ENCODE measurements at places on chromosomes 4 and X.

GRCh38 chr4:72326692-72327632 lies 242.1 kb downstream of the ADAMTS3 start:
- peak; percentile 18 for DNase-seq

GRCh38 chrX:30533835-30534234 lies 43.7 kb downstream of the TASL start:
- DNase-seq = no peak

DNA sequence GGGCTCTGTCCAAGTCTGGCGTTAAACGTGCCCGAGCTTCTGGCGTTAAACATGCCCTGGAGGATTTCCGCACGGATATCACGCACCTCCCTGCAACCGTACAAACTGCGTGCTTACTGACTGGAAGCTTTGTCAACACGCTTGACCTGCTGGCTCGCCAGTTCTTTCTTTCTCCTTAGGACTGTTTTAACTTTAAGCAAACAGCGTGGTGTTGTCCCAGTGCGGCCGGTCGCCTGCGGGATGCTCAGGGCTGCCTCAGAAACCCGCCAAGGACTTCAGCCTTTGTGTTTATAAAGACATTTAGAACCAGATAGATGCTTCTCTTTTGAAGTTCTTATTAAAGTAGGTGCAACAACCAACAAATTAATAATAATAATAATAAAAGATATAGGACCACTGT lies 946.0 kb downstream of the RAB28 start:
- DNase-seq = no peak

DNA sequence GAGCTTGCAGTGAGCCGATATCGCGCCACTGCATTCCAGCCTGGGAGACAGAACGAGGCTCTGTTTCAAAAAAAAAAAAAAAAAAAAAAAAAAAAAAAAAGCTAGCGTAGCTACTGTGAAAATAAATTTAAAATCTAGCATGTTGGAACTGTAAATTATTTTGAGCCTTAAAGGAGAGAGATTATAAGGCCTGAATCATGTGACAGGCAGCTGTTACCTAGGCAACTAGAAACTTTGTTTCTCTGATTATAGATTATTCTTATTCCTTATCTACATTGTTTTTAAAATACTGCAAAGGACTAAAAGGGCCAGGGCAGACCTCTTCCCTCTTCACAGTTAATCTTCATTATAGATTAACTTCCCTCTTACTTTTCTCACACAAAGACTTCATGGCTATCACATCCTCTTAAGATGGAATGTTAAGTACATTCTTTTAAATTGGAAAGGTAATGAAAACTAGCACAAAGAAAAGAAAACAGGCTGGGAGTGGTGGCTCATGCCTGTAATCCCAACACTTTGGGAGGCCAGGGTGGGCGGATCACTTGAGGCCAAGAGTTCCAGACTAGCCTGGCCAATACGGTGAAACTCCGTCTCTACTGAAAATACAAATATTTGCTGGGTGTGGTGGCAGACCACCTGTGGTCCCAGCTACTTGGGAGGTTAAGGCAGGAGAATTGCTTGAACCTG lies 21.1 kb upstream of the PDS5A start:
- DNase-seq = no peak

DNA sequence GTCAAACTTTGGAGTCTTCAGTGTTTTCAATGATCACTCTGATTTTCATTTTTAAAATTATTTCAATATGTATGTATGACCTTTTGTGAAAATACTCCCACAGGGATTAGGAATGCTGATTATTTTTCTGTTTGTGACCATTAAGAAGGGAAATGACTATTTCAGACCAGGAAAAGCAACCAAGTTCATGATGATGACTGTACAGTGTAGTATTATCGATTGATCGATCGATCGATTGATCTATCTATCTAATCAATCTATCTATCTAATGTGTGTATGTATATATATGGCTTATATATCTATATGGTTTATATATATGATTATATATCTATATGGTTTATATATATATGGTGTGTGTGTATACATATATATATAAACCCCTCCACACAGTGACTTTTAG lies 131.5 kb upstream of the VEGFC start:
- DNase-seq = no peak

GRCh38 chrX:101163166-101163565 lies 56.4 kb upstream of the DRP2 start:
- DNase-seq = no peak

GRCh38 chr4:22500831-22501714 lies 14.8 kb downstream of the ADGRA3 start:
- peak; percentile 66 for DNase-seq

DNA sequence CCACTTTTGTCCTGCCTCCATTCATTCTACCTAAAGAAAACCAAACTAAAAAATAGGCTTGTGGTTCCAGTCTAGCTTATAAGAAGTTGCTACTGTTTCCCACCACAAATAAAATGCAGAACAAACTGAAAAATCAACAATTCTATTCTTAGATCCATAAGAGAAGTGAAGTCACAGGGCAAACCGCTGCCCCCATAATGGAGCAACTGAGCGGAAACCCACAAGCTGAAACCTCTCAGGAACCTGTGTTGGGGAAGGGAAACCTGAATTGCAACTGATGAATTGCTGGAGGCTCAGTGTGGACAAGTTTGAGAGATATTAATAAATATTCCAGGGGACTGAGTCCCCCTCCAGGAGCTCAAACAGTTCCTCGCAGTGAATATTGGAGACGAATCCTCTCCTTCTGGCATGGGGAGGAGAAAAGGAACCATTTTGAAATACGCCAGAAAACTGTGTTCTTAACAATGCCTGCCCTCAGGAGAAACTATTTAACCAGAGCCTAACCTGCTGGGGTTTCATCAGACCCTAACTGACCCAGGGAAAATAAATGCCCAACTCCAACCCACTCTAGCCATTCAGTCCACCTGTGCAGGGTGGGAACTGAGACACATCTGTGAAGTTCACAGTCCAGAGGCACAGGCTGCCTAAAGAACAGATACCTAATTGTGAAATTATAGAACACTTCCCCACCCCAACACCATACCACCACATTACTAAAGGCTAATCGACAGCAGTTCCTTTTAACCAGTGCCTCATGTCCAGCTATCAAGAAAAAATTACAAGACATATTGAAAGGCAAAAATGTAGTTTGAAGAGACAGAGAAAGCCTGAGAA lies 22.8 kb upstream of the SH3RF1 start:
- DNase-seq = no peak

DNA sequence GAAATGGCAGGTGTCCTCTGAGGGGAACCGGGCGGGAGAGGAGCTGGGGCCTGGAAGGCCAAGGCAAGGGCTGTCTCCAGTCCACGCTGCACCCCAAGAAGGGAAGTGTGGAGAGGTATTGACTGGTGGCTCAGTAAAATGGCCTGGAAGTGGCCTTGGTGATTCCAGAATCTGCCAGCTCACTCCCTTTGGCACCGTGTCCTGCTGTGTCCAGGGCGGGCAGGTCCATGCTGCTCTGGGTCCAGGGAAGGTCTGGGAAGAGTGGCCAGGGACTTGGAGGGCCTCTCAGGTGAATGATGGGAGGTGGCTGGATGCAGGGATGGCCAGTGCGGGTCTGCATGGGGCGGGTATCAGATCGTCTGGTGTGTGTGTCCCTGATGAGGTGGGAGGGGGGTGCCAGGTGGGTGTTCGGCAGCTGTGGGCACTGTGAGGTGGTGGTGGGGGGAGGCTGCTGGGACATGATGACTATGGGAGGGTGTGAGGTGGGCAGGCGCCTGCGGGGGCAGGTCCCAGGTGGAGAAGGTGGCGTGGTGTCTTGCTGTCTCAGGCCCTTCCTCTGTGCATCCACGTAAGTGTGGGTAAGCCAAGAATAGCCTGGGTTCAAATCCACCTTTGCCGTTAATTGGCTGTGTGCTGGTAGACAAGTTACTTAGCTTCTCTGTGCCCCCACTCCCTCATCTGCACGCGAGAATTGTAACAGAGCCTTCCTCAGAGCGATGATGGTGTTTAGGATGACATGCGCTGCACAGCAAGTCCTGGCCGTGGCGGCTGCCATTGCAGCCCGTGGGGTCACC lies 17.7 kb downstream of the RGS12 start:
- no peak for DNase-seq

DNA sequence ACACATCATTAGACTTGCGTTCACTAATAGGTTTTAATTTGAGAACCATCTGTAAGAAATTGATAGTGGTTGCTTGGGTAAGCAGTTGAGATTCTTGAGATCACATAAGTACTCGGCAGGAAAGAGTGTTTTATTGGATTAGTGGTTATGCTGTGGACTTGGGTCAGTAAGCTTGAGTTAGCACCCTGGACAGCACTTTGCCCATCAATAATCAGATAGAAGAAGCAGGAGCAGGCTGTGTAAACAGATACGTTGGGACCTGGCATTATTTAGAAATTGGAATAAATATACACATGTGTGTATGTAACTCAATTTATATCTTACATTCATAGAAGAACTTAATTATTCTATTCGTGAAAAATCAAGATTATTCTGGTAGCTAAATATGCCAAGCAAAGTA lies 357.5 kb upstream of the SMIM31 start:
- peak; percentile 5 for DNase-seq

- no peak for DNase-seq
These were observed 231.0 kb downstream of the SPOCK3 start for GRCh38 chr4:167003326-167003725.

DNA sequence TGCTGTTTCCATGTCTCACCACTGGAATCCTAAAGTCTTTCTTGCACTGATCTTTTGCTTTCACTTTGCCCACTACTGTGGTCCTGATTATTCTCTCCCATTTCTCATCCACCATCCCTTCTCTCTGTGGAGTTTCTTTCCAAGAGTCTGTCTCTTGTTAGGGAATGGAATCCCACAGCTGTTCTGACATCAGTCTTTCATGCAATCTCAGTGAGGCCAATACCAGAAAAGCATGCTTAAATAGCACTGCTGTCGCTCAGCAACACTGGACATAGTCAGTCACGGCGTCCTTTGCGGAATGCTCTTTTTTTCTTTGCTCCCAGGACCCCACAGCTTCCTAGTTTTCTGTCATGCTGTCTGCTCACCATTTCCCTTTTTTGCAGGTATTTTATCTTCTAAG lies 20.1 kb downstream of the SLITRK4 start:
- DNase-seq = no peak

- DNase-seq = no peak
These were observed 453.1 kb downstream of the TRAM1L1 start for GRCh38 chr4:116632269-116632668.

DNA sequence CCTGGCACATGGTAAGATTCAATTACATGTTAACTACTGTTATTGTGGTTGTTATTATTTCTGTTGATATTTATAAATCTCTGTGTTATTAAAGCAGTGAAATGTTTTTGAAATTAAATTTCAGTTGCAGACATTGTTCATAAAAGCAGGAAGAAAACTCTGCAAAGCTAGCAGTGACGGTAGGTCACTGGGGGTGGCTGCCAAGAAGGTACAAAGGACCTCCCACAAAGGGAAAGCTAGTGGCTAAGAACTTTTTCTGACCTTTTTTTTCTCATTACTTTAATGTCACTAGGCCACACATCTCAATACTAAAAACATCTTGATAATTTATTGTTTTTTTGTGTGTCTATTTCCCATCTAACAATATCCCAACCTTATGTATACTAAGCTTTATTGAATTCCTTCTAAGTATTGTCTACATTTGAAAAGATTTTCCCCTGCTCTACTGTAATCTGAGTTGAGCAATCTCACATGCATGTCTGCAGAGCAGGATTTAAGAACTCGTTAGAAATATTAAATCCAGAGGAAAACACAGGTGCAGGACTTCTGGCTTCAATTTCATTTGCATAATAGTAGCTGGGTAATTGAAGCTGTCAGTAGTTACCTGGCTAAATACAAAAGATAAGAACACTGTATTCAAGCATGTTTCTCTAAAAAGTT lies 197.3 kb downstream of the CFAP299 start:
- no peak for DNase-seq

- peak; percentile 25 for DNase-seq
These were observed 256.8 kb upstream of the VCX start for GRCh38 chrX:7586126-7586525.

GRCh38 chr4:97235521-97235920 lies 907.8 kb downstream of the STPG2 start:
- DNase-seq = no peak

GRCh38 chr4:157075811-157076577 lies at the start of gene GLRB:
Gene GLRB (plus strand): TSS chr4:157076150. CDS start chr4:157078025, 1,875 bp downstream.
- DNase-seq = no peak

DNA sequence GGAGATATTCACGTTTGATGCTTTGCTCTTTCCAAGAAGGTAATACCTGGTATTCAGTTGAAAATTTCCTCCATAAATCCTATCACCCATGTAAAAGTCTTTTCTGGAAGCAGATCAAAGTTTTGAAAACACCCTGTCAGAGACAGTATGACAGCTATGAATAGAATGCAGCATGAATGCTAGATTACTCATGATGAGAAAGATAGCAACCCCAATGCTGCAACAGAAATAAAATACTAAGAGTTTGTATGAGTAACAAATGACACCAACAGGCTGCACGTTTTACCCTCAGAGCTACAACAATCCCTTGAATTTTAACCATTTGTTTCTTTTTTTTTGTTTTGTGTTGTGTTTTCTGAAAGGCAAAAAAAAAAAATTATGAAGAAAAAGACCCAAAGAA lies 108.6 kb downstream of the ARHGAP6 start:
- peak; percentile 79 for DNase-seq

- DNase-seq = no peak
These were observed 2.9 kb upstream of the GRPR start for GRCh38 chrX:16120431-16120830.

DNA sequence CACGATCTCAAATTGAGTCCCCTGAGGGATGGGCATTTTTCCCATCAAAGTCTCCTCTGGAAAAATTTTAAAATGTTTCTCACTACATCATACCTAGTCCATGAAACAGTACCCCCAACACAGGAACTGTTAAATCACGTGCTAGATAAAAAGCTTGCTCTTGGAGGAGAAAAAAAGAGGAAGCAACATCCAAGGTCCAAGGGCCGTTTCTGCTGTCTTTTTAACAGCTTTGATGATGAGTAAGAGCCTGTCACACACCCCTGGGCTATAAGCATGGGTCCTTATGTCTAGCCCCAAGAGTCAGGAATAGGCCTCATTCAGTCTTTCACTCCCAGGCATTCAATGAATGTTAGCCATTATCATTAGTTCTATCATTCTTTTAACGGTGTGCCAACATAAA lies 128.9 kb downstream of the SH3KBP1 start:
- DNase-seq = peak; percentile 18

GRCh38 chrX:47879463-47879862 lies 42.8 kb downstream of the ZNF81 start:
- no peak for DNase-seq

GRCh38 chr4:148025981-148026380 lies 294.1 kb downstream of the ARHGAP10 start:
- DNase-seq = no peak

GRCh38 chr4:2941138-2942036 lies 21.8 kb downstream of the NOP14 start:
- DNase-seq = no peak
